ENCODE measurements at places on chromosomes 11 and 22. TPM values are rescaled to one million over a fixed set of nuclear protein-coding genes. Genes with fewer than 3 reads are reported as not detected.

GRCh38 chr11:93952082-93952780 is 68.9 kb upstream of the HEPHL1 start:
- H3K27me3 ChIP-seq: no peaks in the 10 kb centered on the region
- no peak overlapping the region for H3K4me3 ChIP-seq
- H3K4me1 ChIP-seq: no peaks in the 10 kb centered on the region
- no peak for DNase-seq

BIRC3 gene
- total RNA-seq: 14.7 TPM

DNA sequence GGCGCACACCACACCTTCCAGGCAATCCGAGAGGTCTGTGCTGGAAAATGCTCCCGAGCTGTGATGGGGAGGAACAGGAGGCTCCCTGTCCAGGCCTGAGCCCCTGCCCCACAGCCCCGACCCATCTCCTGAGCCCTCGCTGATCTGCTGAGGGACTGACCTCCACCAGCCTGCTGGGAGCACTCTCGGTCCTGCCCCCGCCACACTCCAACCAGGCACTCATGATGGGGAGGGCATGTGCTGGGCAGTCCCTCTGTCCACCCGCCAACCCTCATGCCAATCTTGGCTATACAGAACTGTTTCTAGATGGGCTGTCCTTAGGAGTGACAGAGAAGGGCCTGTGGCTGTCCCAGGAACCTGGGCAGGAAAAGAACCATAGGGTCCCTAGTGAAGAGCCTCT is 70.8 kb downstream of the TRMU start:
- H3K4me3 ChIP-seq: no peak overlapping the region
- H3K4me1 ChIP-seq: peaks cover 9% of the 10 kb centered on the region
- no peaks in the 10 kb centered on the region for H3K27me3 ChIP-seq
- H3K36me3 ChIP-seq: no peaks in the 10 kb centered on the region
- peak; percentile 35 for DNase-seq

DNA sequence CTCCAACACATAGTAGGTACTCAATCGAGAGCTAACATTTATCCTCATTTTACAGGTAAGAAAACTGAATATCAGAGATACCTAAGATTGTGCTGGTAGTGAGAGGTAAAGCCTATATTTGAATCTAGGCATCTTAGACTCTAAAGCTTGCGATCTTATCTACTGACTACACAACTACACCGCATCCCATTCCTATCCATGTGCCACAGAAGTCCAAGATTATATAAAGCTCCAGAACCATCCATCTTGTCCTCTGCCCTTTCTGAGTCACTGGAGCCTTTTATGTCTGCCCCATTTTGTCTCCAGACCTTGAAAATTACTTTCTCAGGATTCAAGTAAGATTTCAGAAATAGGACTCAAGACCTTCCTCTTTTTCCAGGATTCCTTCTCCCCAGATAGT is 84.4 kb downstream of the OR5AK2 start:
- no peaks in the 10 kb centered on the region for H3K27me3 ChIP-seq
- H3K4me1 ChIP-seq: no peaks in the 10 kb centered on the region
- H3K27ac ChIP-seq: no peak overlapping the region
- no peak overlapping the region for H3K4me3 ChIP-seq

GRCh38 chr22:29331213-29331612 is 15.7 kb upstream of the RASL10A start:
- H3K27ac ChIP-seq: no peak overlapping the region
- no peak for DNase-seq

OR51E1 gene
- total RNA-seq: 3.0 TPM

NPAS4 gene
- total RNA-seq: not detected

DNA sequence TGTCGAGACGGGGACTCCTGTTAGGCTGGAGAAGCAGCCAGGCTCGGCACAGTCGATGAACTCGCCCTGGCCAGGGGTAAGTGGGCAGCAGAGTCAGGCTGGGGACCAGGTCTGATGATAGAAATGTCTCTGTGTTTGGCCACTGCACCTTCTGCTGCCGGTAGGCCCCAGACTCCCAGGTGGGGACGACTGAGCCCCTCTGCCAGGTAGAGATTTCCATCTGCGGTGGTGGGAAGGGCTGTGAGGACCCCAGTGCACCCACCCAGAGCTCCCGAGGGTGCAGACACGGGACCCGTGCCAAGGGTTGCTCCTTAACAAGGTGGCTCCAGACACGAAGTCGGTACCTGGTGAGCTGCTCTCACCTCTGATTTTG is 862.5 kb downstream of the TBC1D22A start:
- no peaks in the 10 kb centered on the region for H3K36me3 ChIP-seq
- H3K4me3 ChIP-seq: no peak overlapping the region
- H3K27ac ChIP-seq: no peak overlapping the region
- H3K27me3 ChIP-seq: no peaks in the 10 kb centered on the region

All from heart right ventricle (tissue), 16 donors.